Naive thymus-derived CD8-positive, alpha-beta T cell (primary cell): ENCODE measurements at places on chromosomes 7 and 10. TPM values are rescaled to one million over a fixed set of nuclear protein-coding genes. Genes with fewer than 3 reads are reported as not detected.

DNA sequence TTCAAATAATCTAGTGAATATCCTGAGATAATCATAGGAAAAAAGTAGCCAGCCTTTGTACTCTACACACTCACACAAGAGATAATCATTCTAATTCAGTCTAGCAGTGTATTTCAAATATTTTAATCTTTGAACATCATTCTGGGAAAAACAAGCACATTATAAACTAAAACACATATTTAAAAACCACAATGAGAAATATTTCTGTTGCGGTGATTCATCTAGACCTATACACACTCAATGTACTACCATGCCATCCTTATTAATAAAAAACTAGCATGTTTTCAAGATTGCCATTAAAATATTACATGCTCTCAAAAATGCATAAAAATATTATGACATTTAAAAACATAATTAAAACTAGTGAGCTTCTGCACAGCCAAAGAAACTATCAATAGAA is 11.8 kb downstream of the COG5 start:
- H3K4me1 ChIP-seq = peaks cover 51% of the 10 kb centered on the region
- no peak overlapping the region for H3K4me3 ChIP-seq
- H3K36me3 ChIP-seq = peaks cover 53% of the 10 kb centered on the region
- no peaks in the 10 kb centered on the region for H3K27me3 ChIP-seq
- DNase-seq = no peak

Gene ZNF727
- polyA plus RNA-seq = 0.36 TPM

Gene TBC1D12
- polyA plus RNA-seq = not detected

- H3K27me3 ChIP-seq = no peaks in the 10 kb centered on the region
- no peaks in the 10 kb centered on the region for H3K4me1 ChIP-seq
- H3K4me3 ChIP-seq = no peak overlapping the region
- H3K27ac ChIP-seq = no peak overlapping the region
- no peak for DNase-seq
- H3K36me3 ChIP-seq = no peaks in the 10 kb centered on the region
Observed at GRCh38 chr7:109126404-109127050, 556.9 kb downstream of the DNAJB9 start.

Gene SPDYE1
- not detected for polyA plus RNA-seq

DNA sequence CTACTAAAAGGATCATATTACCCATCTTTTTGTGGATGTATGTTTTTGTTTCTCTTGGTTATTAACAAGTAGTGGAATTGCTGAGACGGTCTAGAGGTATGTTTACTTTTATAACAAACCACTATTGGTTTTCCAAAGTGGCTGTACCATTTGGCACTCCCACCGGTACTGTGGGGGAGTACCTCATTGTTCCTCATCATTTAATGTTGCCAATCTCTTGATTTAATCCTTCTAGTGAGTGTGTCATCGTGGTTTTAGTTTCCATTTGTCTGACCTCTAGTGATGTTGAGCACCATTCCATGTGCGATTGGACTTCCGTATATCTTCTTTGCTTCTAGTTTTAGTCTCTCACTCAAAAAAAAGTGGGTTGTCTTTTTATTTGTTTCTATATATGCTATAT is 50.4 kb downstream of the RBM33 start:
- H3K36me3 ChIP-seq = no peaks in the 10 kb centered on the region
- no peaks in the 10 kb centered on the region for H3K27me3 ChIP-seq
- peaks cover 81% of the 10 kb centered on the region for H3K4me1 ChIP-seq

Gene NUTM2A
- polyA plus RNA-seq = not detected

GRCh38 chr10:52004342-52004949 is 305.1 kb upstream of the CSTF2T start:
- H3K27ac ChIP-seq = no peak overlapping the region
- peaks cover 2% of the 10 kb centered on the region for H3K36me3 ChIP-seq
- no peak for DNase-seq
- H3K27me3 ChIP-seq = no peaks in the 10 kb centered on the region

DNA sequence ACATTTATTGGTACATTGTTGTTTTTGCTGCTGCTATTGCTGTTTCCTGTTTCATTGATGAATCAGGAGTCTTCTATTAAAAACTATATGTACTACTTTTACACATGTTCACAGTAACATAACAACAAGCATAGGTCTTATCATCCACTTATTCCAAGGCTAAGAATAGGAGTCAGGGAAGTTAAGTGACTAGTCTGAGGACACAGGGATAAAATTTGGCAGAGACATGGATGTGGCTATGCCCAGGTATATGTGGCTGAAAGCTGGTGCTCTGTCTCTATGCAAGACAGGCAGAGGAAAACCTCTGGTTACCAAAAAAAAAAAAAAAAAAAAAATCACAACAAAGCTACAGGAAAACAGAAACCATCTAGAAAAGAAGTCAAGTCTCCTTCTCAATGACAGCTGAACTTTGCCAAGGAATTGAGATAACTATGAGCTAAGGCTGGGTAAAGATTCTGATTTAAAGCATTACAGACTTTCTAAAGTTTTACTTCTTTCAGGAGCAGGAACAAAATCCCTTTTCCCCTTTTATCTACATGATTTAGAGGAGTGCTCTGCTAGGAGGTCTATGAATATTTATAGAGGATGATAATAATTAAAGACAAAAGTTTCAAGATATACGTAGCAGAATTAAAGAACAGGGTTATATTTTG is 70.0 kb downstream of the GPR141 start:
- H3K27me3 ChIP-seq = no peaks in the 10 kb centered on the region
- DNase-seq = no peak

GRCh38 chr7:7151285-7151684 is 31.1 kb upstream of the C1GALT1 start:
- peaks cover 42% of the 10 kb centered on the region for H3K4me1 ChIP-seq
- peaks cover 11% of the 10 kb centered on the region for H3K36me3 ChIP-seq
- H3K4me3 ChIP-seq = no peak overlapping the region
- no peak overlapping the region for H3K27ac ChIP-seq

GRCh38 chr10:125882596-125882995 is 1.5 kb upstream of the DHX32 start:
- DNase-seq = no peak

Gene CTAGE8
- polyA plus RNA-seq = not detected

- H3K4me1 ChIP-seq = no peaks in the 10 kb centered on the region
- no peak for DNase-seq
- H3K27ac ChIP-seq = no peak overlapping the region
- H3K36me3 ChIP-seq = no peaks in the 10 kb centered on the region
- peaks cover 13% of the 10 kb centered on the region for H3K27me3 ChIP-seq
Observed at GRCh38 chr7:112610636-112611035, 129.8 kb downstream of the LSMEM1 start.

DNA sequence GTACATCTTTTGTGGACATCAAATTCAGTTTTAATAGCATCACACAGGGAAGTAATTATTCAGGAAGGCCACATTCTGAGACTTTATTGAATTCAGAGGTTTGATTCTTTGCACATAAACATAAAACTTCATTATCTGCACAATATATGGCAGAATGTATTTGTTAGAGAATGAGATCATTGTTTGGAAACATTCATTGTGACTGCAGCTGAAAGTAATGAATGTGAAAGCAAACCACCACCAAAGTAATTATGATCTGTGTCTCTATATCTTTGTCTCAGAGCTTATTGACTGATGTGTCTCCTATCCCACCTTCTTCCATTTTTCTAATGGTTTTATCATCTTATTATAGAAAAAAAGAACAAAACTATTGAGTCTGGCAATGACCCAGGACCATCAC is 340.9 kb upstream of the PCDH15 start:
- H3K4me3 ChIP-seq = no peak overlapping the region
- no peak overlapping the region for H3K27ac ChIP-seq
- no peaks in the 10 kb centered on the region for H3K36me3 ChIP-seq
- no peak for DNase-seq

DNA sequence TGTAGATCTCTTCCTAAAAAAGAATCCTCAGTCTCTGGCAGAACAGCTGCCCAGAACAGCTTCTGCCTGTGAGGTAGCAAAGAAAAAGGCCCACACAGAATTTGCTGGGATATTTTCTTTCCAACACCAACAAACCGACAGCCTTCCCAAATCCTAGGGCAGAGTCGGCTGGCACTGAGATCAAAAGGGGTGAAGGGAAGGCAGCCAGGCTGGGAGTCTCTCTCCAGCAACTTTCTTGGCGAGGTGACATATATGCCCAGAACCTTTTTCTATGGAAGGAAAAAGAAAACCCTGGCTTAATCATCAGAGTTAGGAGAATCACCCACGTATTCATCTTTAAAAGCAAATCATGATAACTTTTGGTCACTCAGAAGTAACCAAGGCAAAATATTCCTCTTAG is 279.6 kb downstream of the DNAJB6 start:
- peaks cover 27% of the 10 kb centered on the region for H3K4me1 ChIP-seq
- H3K36me3 ChIP-seq = no peaks in the 10 kb centered on the region
- no peak overlapping the region for H3K4me3 ChIP-seq
- no peaks in the 10 kb centered on the region for H3K27me3 ChIP-seq

DNA sequence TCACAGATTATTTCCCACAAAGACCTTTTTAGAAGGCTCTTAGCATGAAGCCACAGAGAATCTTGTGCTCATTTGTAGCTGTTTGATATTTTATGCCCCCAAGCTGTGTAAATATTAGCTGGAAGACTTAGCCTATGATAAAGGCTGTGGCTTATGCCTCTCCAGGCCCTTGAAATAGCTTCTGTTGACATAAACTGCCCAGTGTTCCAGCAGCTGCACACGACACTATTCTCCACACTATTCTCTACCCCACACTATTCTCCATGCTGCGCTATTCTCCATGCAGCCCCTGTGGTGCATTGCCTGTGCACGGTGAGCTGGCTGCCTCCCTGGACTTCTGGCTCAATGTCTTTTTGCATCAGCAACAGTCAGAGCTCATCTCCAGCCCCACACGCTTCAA is 13.1 kb downstream of the DDC start:
- H3K27me3 ChIP-seq = peaks cover 11% of the 10 kb centered on the region
- no peaks in the 10 kb centered on the region for H3K36me3 ChIP-seq
- DNase-seq = no peak
- H3K4me3 ChIP-seq = no peak overlapping the region

Gene ASB15
- 0.09 TPM for polyA plus RNA-seq

Gene ARMC3
- not detected for polyA plus RNA-seq

GRCh38 chr7:128203710-128204214 is 37.3 kb upstream of the LEP start:
- peaks cover 23% of the 10 kb centered on the region for H3K4me1 ChIP-seq
- H3K27me3 ChIP-seq = peaks cover 33% of the 10 kb centered on the region
- no peak overlapping the region for H3K4me3 ChIP-seq
- no peak for DNase-seq

DNA sequence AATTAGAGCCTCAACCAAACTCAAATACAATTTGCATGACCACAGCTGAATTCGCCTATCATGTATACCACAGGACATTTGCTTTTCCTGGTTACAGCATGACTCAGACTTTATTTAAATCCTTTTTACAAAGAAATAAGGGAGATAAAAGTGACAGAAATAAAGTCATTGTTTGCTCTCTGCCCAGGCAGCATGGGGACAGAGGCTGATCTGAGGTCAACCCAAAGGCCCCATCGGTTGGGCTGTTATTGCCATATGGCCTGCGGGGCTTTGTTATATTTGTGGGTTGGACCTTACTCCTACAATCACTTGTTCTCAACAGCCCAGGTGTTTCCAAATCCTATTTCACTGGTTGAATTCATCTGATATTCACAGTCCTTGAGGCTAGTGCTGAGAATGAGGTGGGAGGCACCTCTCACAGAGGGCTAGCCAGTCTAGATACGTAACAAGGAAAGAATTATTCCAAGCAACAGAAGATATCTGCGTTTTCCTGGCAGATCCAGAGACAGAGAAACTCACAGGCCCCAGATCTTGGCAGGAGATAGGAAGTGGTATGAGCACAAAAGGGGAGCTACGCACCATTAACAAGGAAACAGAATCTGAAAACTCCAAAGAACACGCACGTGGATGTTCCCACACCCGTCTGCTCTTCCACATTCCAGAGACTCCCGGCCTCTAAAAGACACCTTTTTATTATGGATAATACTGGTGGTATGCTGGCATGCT is 117.3 kb downstream of the HIPK2 start:
- no peak for DNase-seq
- no peak overlapping the region for H3K27ac ChIP-seq
- peaks cover 1% of the 10 kb centered on the region for H3K36me3 ChIP-seq
- H3K4me1 ChIP-seq = peaks cover 57% of the 10 kb centered on the region
- H3K27me3 ChIP-seq = no peaks in the 10 kb centered on the region

Gene OLAH
- polyA plus RNA-seq = not detected

Gene SFTPA1
- polyA plus RNA-seq = not detected

DNA sequence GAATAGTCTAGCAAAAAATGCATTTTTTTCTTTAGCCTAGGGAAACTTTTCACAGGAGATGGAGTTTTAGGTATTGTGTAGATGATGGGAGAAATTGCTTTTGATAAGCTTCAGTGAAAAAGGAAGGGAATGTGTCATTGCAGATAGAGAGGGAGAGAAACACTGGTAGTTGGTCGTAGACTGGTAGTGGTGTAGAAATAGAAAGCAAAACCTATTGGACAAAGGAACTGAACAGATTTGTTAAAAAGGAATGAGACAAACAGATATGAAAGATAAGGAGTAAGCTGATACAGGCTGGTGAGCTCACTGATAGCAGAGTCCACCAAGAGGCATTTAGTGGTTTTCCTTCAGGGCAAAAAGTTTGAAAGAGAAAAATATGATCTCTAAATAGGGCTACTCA is 94.3 kb downstream of the ZEB1 start:
- no peaks in the 10 kb centered on the region for H3K27me3 ChIP-seq
- no peak overlapping the region for H3K27ac ChIP-seq
- DNase-seq = no peak

GRCh38 chr10:5413012-5413938 is 918 bp downstream of the NET1 start:
- no peaks in the 10 kb centered on the region for H3K36me3 ChIP-seq
- no peak overlapping the region for H3K27ac ChIP-seq
- peaks cover 3% of the 10 kb centered on the region for H3K4me1 ChIP-seq
- peaks cover 11% of the 10 kb centered on the region for H3K27me3 ChIP-seq

- no peaks in the 10 kb centered on the region for H3K36me3 ChIP-seq
- H3K27ac ChIP-seq = no peak overlapping the region
- H3K4me3 ChIP-seq = no peak overlapping the region
- H3K27me3 ChIP-seq = peaks cover 14% of the 10 kb centered on the region
Observed at GRCh38 chr10:31648966-31649365, 279.7 kb downstream of the ARHGAP12 start.

DNA sequence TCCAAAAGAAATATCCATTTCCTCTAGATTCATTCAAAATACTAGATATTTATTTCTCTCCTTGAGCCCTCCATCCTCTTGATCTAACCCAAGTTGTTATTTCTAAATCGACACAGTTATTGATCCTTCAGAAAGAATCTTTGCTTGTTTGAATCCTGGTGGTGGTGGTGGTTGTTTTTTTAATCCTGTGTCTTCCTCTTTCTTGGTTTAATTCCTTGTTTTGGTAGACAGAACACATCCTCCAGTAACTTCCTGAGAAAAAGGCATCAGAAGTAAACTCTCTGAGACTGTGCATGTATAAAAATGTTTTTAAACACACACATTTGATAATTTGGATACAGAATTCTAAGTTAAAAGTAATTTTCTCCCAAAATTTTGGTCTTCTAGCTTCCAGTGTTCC is 49.9 kb downstream of the SIRT1 start:
- H3K27me3 ChIP-seq = no peaks in the 10 kb centered on the region
- no peak for DNase-seq
- peaks cover 9% of the 10 kb centered on the region for H3K36me3 ChIP-seq

Gene GOLGA7B
- 0.44 TPM for polyA plus RNA-seq

- DNase-seq = no peak
Observed at GRCh38 chr7:16627236-16627635, 18.3 kb downstream of the ANKMY2 start.
